Subcutaneous preadipocyte (primary cell): ENCODE measurements at places on chromosomes 13 and 19. TPM values are rescaled to one million over a fixed set of nuclear protein-coding genes. Genes with fewer than 3 reads are reported as not detected.

Gene SLC25A41
- total RNA-seq = not detected in 2 replicates

Gene PDCD5
- total RNA-seq = 80.9 and 114 TPM in 2 replicates

Gene SPATA13
- total RNA-seq = 5.1 and 8.8 TPM in 2 replicates

Gene GSK3A
- total RNA-seq = 15.4 and 24.6 TPM in 2 replicates

Gene SMIM24
- total RNA-seq = not detected in 2 replicates

Gene SHISA2
- total RNA-seq = 0.39 TPM in 1 of 2 replicates, not detected in the other

Gene HIF3A
- total RNA-seq = 10.8 and 22.0 TPM in 2 replicates
